ENCODE measurements at places on chromosomes 2 and 18. TPM values are rescaled to one million over a fixed set of nuclear protein-coding genes. Genes with fewer than 3 reads are reported as not detected.

Gene CPLX4
- not detected for total RNA-seq

Gene GALNT3
- total RNA-seq: 0.32 TPM

Gene IL1B
- total RNA-seq: 0.61 TPM

Gene GALR1
- not detected for total RNA-seq

Gene RESP18
- not detected for total RNA-seq

Gene ZSWIM2
- total RNA-seq: not detected

Gene SIX2
- 0.32 TPM for total RNA-seq

Gene UPP2
- not detected for total RNA-seq

Gene KCNIP3
- 0.97 TPM for total RNA-seq

Gene GAL3ST2
- total RNA-seq: not detected

Gene PKDCC
- 12.3 TPM for total RNA-seq

Gene LDLRAD4
- 0.65 TPM for total RNA-seq

Gene CD226
- not detected for total RNA-seq

Gene MMADHC
- total RNA-seq: 243 TPM

Gene DNAJC5G
- not detected for total RNA-seq

Gene PROM2
- 0.65 TPM for total RNA-seq

Gene AQP12A
- total RNA-seq: not detected

Gene PDK1
- 5.8 TPM for total RNA-seq

Gene REG1B
- total RNA-seq: not detected

Gene COL6A3
- 17.9 TPM for total RNA-seq

Gene IL36RN
- total RNA-seq: not detected

Gene CNGA3
- total RNA-seq: not detected

Gene ALPP
- not detected for total RNA-seq

Gene CLEC4F
- total RNA-seq: not detected

Gene RPL37A
- 667 TPM for total RNA-seq

Gene LRRTM4
- total RNA-seq: not detected

Gene SLC9A4
- not detected for total RNA-seq

Gene FHOD3
- total RNA-seq: 0.32 TPM

Gene MGAT5
- total RNA-seq: 54.9 TPM

Gene STRN
- total RNA-seq: 18.5 TPM

Gene SCTR
- total RNA-seq: not detected

Gene SATB2
- total RNA-seq: 0.32 TPM

Gene VWC2L
- not detected for total RNA-seq

Gene DAW1
- total RNA-seq: 17.5 TPM

Gene CLASP1
- total RNA-seq: 29.2 TPM

Gene RNF152
- total RNA-seq: 18.8 TPM

Gene COL4A3
- total RNA-seq: not detected

Gene EMILIN1
- 1.9 TPM for total RNA-seq
